Activated CD4-positive, alpha-beta T cell treated with anti-CD3 and anti-CD28 coated beads, Interleukin-2, amount 50 U/mL, for 4 hours (primary cell): ENCODE measurements at places on chromosomes 4 and X.

GRCh38 chrX:54785901-54786300, 12.2 kb downstream of the ITIH6 start:
- no peak for DNase-seq

GRCh38 chr4:84258905-84259830, 239.9 kb downstream of the NKX6-1 start:
- no peak for DNase-seq

- DNase-seq = no peak
Measured at GRCh38 chr4:18077808-18078207, 56.3 kb upstream of the LCORL start.

DNA sequence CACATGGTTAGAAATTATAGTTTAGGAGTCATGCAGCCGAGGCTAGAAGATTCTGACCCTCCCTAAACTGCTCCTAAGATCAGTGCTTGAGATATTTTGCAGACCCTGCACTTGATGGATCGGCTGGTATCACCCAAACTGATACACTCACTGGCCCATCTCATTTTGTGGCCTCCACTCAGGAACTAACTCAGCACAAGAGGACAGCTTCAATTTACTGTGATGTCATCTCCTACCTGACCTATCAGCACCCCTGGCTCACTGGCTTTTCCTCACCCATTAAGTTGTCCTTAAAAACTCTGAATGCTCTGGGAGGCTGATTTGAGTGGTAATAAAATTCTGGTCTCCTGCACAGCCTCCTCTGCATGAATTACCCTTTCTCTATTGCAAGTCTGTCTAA, 450.9 kb downstream of the PCDH10 start:
- DNase-seq = no peak

DNA sequence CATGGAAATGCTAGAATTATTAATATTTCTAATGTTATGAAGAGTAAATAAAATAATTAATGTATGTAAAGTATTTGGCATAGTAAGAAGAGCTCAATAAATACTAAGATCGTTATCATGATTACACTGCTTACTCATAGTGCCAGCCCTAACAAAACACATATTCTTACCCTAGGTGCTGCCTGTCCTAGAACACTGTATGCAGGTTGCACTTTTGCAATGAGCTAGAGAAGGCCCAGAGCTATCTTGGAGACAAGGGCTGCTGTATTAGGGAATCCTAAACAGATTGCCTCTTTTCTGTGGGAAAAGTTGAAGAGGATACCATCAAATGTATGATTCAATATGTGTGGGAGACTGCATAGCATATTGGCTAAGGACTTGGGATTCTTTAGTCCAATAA, 48.0 kb upstream of the TMEM164 start:
- DNase-seq = no peak

DNA sequence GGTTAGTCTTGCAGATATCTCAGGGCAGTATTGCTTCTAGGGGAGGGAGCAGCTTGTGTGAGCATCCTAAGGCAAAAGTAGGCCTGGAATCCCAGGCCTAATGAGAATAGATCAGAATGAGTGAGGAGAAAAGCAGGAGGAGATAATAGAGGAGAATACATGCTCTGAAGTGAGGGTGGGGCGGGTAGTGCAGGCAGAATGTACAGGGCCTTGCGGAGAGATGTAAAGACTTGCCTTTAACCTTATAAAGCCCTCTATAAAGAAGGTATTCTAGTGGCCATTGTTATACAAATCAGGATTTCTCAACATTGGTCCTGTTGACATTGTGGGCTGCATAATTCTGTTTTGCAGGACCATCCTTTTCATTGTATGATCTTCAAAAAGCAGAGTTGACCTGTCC, 855.3 kb downstream of the PCDH7 start:
- no peak for DNase-seq

DNA sequence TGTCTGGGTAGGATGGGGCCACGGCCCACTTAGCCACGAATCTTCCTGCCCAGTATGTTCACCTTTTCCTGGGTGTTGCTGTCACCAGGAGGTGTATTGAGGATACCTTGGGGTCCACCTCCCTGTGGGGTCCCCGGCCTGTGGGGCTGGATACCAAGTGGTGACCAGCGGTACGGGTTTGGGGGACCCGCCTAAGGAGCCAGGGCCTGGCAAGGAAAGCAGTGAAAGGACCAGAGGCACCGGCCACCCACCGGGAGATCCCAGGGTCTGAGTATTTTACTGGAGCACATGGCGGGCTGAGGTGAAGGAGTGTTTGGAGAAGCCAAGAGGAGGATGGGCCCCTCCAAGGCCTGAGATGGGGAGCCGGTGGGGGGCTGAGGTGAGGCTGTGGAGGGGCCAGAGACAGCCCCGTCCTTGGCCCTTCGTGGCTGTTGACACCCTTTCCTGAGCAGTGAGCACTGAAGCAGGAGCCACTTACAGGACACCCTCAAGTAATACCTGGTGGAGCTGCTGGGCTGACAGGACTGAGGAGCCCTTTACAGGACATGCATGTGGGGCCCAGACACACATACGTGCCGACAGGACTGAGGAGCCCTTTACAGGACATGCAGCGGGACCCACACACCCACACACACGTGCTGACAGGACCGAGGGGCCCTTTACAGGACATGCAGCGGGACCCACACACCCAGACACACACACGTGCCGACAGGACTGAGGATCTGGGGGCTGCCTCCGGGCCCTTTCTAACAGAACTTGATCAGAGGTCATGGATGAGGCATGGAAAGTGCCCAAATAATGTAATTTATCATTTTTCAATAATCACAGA, 38.4 kb downstream of the TMEM271 start:
- DNase-seq = no peak

- DNase-seq = no peak
Measured at GRCh38 chrX:155065035-155065734, 5.8 kb downstream of the CMC4 start.

- peak; percentile 58 for DNase-seq
Measured at GRCh38 chrX:45851434-45851991, 650.8 kb upstream of the DIPK2B start.

GRCh38 chrX:55451626-55451989, 319 bp upstream of the MAGEH1 start:
- no peak for DNase-seq

- no peak for DNase-seq
Measured at GRCh38 chr4:83866834-83867621, 331.1 kb downstream of the GPAT3 start.

- DNase-seq = no peak
Measured at GRCh38 chr4:100708776-100709175, 191.0 kb upstream of the EMCN start.
